ENCODE measurements at places on chromosomes 4 and X.
A peak's percentile ranks its signal among the peaks of the same experiment; 100 is the strongest.

GRCh38 chrX:1529756-1530155, 7.2 kb downstream of the P2RY8 start:
- DNase-seq = no peak

DNA sequence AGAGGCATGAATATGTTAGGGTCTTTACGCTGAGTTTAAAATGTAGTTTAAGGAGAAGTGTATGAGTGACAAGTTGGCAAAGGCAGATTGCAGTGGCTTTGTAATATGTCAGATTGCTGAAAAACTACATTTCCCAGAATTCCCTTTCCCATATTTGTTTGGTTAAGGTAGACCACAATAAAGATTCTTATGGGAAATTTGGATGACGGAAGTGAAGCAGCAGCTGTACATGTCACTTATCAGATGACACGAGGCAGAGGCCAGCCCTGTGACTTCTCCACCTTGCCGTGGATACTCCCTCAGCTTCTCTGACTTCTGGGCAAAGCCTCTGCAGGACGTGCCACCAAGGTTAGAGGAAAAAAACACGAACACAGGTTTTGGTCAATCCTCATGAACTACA, 229.7 kb upstream of the DKK2 start:
- DNase-seq = no peak

GRCh38 chr4:122946142-122946541, 23.7 kb upstream of the NUDT6 start:
- no peak for DNase-seq

GRCh38 chr4:21638171-21638725, 310.3 kb downstream of the KCNIP4 start:
- no peak for DNase-seq

DNA sequence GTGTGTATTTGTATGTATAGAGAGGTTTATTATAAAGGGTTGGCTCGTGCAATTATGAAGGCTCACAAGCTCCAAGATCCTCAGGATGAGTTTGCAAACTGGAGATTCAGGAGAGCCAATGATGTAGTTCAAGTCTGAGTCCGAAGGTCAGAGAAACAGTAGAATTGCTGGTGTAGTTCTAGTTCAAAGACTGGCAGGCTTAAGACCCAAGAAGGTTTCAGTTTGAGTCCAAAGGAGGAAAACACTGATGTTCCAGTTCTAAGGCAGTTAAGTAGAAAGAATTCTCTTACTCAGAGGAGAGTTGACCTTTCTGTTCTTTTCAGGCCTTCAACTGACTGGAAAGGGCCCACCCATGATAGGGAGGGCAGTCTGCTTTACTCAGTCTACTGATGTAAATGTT, 89.1 kb downstream of the PTPN13 start:
- no peak for DNase-seq

- DNase-seq = no peak
Measured at GRCh38 chr4:111040904-111041303, 418.0 kb upstream of the PITX2 start.

DNA sequence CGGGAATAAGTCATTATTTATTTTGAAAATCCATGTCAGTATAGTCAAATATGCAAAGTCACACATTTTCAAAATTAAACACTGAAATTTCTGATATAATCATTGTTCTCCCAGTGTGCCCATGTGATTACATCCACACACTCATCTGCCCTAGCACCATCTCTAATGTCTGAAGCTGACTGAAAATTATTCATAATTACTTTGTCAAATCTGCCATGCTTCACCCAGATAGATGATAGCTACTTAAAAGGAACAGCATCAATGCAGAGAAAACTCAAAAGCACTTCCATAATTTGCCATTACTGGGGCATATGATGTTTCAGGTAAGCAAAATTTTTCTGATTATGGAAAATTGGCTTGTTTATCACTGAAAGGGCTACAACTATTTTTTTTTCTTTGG, 1433.3 kb upstream of the IGFBP7 start:
- DNase-seq = no peak

DNA sequence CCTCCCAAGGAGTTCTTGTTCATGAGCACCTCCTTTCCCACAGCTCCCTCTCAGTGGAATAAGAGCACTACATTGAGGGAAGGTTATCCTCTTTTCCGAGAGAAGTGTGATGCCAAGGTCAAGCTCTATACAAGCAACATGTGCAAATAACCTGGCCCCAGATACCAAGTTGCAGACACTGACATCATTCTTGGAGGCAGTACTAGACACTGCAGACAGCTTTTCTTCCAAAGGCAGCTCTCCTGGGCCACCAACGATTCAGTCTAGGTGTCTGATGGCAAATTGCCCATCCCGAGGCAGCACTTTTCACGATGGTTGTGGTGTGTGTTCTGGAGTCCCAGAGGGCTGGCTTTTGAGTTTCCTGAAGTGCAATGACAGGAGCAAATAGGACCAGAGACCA, 384.9 kb downstream of the TLL1 start:
- no peak for DNase-seq

GRCh38 chrX:153667956-153668396, 5.6 kb downstream of the PNCK start:
- DNase-seq = peak; percentile 74

- DNase-seq = no peak
Measured at GRCh38 chr4:15894921-15895916, 43.3 kb downstream of the FGFBP1 start.

DNA sequence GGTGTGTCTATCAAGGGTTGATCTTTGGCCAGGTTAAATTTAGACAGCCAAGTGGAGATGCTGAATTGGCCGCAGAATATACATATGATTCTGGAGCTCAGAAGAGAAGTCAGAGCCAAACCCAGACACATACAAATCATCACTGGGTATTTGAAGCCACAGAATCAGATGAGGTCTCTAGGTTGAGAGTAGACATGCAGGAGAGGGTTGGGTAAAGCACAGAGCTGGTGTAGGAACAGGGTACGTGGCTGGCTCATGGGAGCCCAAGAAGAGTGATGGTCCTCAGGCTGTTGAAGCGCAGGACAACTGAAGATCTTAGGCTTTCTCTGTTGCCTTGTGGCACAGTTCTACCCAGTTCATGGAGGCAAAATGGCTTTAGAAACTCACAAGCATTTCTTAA, 37.7 kb downstream of the ADAMTS3 start:
- no peak for DNase-seq

DNA sequence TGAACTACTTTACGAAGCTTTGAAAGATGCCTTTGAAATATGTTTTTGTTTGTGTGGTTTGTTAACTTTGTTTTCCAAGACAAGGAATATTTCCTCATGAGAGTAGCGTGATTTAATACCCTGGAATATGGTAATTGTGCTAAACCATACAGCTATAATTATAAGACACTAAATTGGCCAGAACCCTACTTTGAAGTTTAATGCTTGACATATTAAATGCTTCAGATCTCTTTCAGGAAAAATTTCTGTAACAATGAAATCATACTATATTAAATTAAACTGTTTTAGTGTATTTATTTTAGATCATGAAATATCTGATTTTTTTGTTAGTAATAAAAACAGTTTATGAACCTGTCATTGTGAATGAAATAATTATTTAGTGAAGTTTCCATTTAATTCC, 63.5 kb downstream of the DCLK2 start:
- DNase-seq = no peak

DNA sequence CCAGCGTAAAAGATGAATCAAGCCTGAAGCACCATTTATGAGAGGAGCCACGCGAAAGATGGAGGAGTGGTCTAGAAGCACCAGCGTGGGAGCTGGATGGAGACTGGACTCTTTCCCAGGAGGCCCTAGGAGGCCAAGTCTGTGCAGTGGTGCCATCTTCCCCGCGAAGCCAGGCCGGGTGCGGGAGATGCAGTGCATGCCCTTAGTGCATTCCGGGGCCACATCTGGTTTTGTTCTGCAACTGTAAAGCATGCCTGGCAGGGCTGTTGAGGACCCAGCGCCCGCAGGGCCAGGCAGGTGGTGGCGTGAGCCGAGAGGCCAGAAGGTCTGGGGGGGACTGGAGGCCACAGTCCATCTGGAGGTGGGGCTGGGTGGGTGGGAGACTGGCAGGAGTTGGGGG, 78.6 kb upstream of the ADRA2C start:
- DNase-seq = no peak

DNA sequence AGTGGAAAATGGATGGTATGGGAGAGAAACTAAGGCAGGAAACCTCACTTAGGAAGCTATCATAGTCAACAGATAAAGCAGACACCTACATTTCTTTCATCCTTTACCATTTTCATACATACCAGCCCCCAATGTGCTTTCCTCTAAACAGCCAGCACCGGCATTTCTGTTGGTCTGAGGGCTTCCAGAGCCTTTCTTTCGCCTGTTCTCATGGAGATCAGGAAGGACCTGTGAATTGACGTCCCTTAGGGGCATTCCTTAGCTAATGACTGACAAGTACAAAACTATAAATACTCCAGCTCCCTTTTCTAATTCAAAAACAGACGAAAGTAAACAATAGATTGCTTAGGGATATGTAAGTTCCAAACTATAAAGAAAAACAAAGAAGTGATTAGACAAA, 215.5 kb upstream of the CNKSR2 start:
- DNase-seq = no peak

GRCh38 chr4:168150420-168151050, 58.2 kb downstream of the ANXA10 start:
- DNase-seq = no peak

GRCh38 chr4:66465111-66465510, 794.8 kb upstream of the EPHA5 start:
- no peak for DNase-seq

- no peak for DNase-seq
Measured at GRCh38 chrX:31715675-31716074, 643.8 kb upstream of the FTHL17 start.

DNA sequence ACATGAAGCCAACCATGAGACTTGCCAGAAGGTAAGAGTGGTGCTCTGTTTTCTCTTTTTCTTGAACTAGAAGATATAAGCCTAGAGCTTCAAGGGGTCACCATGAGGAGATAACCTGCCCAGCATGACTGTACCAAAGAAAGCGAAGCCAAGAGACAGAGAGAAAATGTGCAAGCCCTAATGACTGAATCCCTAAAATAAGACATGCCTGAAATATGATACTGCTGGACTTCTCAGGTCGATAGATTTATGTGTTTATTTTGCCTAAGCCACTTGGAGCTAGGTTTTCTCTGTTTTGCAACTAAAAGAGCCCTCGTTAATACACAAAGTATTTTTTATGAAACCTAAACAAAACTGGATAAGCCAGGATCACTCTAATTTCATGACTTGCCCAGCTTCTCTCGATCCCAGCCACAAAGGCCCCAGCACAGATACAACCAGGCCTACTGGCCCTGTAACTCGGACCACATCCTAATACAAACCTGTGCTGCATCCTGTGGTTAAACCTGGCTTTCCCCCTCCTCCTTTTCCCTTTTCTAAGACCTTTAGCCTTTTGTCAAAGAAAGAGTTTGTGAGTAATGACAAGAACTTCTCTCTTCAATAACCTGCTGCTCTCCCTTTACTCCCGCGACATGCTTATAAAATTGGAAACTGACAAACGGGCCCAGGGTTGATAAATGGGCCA, 185.8 kb downstream of the APBB2 start:
- no peak for DNase-seq

DNA sequence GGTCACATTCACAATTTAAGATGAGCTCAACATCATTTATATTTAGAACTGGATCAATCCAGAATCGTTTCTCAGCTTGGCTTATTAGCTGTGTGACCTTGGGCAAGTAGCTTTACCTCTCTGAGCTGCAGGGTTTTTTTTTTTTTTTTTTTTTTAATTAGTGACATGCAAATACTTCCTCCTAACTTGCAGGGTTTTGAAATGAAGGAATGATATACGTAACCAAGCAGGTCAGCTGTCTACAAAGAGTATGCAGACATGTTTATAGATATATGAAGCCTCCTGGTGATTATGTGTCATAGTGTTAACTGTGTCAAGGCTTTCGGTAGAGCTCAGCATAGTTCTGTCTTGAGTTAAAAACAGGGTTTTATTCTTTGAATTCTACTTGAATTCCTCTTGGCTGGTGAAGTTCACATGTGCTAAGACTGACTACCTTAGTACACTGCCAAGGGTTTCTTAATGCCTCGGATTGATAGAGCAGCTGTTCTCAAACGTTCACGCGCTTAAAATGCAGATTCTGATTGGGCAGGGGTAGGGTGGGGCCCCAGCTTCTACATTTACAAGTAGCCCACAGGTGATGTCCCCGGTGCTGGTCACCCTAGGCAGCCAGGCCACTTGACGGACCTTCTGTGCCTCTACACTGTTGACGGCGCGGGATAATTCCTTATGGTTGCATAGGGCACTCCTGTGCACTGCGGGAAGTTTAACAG, 654 bp upstream of the STS start:
- DNase-seq = no peak

DNA sequence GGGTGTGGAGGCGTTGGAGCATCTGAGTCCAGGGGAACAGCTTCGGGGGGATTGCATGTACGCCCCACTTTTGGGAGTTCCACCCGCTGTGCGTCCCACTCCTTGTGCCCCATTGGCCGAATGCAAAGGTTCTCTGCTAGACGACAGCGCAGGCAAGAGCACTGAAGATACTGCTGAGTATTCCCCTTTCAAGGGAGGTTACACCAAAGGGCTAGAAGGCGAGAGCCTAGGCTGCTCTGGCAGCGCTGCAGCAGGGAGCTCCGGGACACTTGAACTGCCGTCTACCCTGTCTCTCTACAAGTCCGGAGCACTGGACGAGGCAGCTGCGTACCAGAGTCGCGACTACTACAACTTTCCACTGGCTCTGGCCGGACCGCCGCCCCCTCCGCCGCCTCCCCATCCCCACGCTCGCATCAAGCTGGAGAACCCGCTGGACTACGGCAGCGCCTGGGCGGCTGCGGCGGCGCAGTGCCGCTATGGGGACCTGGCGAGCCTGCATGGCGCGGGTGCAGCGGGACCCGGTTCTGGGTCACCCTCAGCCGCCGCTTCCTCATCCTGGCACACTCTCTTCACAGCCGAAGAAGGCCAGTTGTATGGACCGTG, 2.2 kb downstream of the AR start:
- no peak for DNase-seq

- no peak for DNase-seq
Measured at GRCh38 chrX:12758291-12758690, 32.9 kb upstream of the PRPS2 start.

DNA sequence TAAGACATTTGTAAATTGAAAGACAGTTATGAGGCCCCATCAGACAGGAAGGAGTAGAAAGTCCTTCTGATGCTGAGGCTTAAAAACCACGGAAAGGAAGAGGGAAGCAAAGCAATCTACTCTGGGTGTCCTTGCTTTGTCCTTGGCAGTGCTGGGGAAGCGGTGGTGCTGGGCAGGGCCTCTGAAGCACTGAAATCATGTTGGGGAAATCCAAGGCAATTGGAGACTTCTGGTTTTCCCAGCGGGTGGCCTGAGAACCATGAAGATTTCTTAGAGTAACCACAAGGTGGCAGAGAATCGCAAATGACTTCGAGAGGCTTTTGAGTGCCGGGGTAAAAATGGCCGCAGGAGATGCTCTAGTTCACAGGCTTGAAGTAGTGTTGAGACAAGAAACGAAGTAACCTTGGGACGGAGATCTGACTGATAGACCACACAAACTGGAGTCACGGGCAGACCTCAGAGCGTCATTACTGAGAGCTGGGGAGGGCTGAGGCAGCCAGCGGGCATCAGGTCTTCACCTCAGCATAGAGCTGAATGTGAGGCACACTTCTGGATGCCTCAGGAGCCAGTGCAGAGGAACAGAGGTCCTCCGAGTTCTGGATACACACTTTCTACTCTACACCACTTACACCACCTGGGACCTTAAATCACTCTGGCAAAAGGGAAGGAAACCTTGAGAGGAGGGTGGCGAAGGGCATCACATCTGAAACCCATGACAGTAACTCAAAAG, 130.7 kb upstream of the GPRIN3 start:
- DNase-seq = peak; percentile 37

All from activated CD4-positive, alpha-beta T cell treated with anti-CD3 and anti-CD28 coated beads, Interleukin-2, amount 50 U/mL, for 4 hours (primary cell).